ENCODE measurements at places on chromosomes 2 and 18.
A peak's percentile ranks its signal among the peaks of the same experiment; 100 is the strongest.

DNA sequence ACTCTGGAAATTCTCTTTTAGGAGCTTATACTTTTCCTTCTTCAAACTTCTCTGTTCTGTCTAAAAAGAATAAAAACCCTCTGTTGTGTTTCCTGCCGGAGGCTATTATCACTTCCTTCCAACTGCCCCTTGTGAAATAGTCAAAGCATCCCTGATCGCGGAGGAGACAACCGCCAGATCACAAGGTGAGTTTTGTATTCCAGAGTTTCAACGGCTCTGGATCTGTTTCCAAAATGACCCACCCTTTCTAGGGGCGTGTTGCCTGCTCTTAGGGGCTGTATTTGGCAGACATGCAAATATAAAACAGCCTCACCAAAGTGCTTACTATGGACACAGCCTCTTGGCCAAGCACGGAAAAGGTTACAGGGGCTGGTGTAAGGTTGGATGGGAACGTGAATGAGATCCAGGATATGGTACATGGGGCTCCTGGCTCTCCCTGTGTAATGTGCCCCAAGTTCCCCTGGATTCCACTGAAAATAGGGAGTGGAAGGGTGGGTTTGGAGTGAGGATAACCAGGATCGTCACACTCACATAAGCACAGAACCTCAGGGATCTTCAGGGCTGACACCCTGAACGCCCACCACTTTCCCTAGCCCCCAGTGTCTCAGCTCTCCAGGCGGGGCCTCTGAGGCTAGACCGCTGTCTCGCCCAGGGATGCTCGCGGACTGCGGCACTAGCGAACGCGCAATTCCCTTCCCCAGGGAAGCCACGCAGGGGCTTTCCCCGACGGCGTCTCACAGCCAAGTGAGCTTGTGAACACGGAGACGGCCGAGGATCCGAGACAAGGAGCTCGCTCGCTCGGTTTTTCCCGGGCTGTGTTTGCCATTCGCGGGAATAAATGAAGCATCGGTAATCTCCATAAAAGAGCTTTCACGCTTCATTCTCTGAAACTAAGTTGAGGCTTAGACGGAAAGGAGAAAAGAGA is 14.4 kb downstream of the EN1 start:
- no peak for DNase-seq

GRCh38 chr2:209648714-209649113 is 122.9 kb upstream of the UNC80 start:
- no peak for DNase-seq

- DNase-seq: no peak
Observed at GRCh38 chr18:61556862-61557261, 223.6 kb downstream of the CDH20 start.

DNA sequence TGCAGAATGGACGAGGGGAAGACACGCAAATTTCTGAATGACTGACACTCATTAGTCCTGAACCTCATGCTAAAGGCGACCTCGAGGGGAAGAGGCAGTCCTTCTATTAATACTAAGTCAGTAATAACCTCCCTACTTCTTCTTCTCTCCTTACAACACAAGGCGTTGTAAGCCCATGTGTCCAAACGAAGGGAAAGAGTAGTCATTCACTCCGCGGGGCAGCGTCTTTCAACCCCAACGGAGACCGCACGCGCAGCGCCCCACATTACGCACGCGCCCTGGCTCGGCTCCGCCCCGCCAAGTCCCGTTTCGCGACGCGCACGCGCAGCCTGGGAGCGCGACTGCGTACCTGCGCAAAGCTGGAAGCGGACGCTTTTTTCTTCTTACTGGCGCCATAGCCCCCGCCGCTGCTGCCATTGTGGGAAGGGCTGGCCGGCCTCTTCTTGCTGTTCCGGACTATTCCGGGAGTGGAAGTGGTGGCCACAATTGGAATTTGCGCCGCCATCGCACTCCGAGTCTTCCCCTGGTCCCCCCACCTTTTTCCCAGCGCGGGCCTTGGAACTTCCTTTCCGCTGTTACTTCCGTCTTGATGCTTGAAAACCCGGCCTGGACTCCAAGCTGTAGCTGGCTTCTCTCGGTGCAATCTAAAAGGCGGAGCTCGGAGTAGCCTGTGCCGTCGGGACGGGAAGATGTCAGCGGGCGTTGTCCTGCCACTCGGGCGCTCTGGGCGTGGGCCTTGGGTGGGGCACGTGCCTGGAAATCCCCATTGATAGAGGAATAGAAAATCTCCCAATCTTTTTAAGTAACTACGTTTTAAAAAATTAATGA is at the start of gene INO80C:
Gene INO80C, minus strand, starts transcription at position 591 of the 828 bp plus-strand sequence. Its CDS starts 86 bp downstream, at position 505.
- peak; percentile 85 for DNase-seq

- no peak for DNase-seq
Observed at GRCh38 chr2:238478216-238478615, 51.5 kb downstream of the ASB1 start.

DNA sequence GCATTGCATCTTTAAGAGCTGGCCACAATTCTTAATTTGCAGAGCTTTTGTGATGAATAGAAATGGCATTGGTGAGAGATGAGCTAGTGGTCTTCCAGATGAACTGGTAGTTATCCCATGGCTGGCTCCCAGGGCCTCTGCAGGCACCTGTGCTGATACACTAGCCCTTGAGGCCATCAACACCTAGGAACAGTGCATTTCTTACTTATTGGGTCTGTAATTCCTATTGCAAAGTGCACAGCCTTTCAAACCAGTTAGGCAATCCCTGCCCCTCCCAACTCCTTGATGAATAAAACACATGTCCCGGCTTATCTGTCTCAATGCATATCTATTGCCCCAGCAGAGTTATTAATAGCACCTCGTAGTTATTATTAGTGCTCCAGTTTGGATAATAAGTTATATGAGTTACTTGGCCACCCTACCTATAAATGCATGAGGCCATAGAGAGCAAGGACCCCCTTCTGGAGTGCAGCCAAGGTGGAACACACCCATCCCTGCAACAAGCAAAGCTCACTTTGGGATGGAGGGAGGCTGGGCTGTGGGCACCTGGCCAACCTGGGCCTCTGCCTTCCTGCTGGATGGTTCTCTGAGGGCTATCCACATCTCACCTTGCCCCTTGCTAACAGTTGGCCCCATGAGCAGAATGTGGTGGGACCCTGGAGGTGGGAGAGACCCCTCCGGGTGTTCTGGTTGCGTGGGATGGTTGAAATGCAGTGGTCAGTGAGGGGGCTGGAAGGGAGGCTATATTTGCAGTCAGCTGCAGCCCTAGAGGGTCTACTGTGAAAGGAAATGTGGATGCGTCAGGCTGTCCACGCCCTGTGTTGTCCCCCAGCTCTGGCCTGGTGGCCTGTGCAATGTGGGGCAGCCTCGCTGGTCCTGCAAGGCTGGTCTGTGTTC is 455.9 kb upstream of the HS6ST1 start:
- no peak for DNase-seq

DNA sequence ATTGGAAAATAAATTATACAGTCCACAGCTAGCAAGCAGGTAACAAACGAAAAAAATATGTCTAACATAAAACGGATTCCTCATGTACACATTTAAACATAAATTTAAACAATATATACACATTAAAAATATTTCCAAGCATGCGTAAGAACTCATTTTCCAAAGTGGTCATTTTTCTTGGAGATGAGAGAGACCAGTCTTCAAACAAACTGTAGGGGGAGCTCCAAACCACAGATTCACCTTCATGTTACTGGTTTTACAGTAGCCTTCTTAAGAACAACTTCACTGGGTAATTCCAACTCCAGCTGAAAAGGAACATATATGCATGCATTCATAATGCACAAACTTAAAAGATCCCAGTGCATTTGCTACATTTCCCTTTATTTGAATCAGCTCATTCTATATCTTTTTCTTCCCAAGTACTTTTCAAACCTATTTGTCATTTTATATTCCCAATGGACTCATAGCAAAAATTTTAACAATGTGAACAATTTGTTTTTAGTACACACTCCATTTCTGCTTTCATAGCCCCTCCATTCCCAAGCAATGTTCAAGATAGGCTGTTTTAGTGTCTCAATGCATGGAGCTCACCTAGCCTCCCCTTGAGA is 4.7 kb upstream of the STAMBP start:
- DNase-seq: no peak

DNA sequence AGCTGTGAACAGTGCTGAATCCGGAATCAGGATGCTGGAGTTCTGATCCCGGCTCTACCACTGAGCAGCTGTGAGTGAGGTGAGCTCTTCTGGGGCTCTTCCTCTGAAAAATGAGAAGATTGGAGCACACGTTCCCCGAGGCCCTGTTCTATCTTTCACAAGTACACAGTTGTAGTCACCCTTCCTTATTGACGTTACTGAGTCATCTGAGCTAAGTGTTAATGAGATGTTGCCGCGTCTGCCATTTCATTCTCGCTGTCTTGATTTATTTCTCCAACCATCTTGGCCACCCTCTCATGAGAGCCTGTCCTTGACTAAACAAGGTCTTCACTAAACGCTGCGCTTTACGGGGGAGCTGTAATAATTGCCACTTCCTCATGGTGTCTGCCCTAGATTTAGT is 31.9 kb upstream of the EFR3B start:
- no peak for DNase-seq

- DNase-seq: no peak
Observed at GRCh38 chr2:13057671-13058070, 340.9 kb downstream of the TRIB2 start.

DNA sequence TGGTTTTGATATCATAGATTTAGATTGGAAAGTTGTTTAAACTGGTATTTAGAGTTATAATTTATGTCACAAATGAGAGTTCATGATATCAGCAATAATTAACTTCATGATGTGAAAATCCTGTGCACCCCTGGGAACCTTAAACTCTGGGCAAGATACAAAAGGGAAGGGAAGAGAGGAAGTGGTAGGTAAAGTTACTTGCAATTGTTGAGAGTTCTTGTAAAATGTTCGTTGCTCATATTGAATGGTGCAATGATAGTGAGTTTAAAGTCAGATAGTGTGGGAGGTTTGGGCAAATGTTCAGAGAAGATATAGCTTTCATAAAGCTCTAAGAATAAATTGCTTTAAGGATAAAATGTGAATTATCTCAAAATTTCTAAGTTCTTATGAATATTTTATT is 75.4 kb downstream of the SP110 start:
- no peak for DNase-seq

DNA sequence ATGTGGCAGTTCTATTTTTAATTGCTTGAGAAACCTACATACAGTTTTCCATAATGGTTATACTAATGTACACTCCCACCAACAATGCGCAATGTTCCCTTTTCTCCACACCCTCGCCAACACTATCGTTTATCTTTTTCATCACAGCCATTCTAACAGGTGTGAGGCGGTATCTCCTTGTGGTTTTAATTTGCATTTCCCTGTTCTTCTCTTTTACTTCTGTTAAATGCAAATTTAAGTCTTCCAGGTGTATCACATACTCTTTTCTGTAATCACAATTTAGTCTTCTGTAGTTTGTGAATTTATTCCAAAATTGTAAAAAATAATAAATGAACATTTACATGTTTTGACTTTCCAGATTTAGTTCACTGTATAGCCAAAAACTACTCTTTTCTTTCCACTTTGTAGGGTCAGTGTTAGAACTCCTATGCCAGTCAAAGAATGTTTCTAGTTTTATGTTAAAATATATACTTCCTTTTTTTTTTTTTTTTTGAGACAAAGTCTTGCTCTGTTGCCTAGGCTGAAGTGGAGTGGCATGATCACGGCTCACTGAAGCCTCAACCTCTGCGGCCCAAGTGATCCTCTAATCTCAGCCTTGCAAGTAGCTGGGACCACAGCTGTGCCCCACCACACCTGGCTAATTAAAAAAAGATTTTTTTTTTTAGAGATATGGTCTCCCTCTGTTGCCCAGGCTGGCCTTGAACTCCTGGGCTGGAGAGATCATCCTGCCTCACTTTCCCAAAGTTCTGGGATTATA is 15.4 kb upstream of the ACYP2 start:
- DNase-seq: no peak

GRCh38 chr2:8258406-8258805 is 423.4 kb upstream of the ID2 start:
- no peak for DNase-seq

GRCh38 chr2:64260093-64260803 is 116.0 kb upstream of the PELI1 start:
- no peak for DNase-seq

DNA sequence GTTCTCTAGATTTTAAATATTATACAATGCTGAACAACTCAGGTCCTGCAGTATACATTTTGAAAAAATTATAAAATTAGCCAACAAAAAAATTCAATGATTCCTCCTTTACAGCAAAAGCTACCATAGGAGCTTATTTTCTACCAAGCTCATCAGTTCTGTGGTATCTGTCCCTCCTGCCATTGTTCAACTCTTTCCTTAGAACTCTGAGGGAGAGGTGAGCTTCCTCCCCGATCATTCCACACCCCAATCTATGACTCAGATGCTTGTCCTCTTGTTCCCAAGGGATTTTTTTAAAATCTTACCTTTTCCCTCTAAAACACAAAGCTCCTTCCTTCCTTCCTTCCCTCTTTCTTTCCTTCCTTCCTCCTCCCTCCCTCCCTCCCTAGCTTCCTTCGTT is 13.5 kb downstream of the DPP4 start:
- DNase-seq: no peak

GRCh38 chr2:36707050-36707449 is 10.5 kb downstream of the VIT start:
- no peak for DNase-seq

- no peak for DNase-seq
Observed at GRCh38 chr18:4454537-4455112, 482 bp downstream of the DLGAP1 start.

DNA sequence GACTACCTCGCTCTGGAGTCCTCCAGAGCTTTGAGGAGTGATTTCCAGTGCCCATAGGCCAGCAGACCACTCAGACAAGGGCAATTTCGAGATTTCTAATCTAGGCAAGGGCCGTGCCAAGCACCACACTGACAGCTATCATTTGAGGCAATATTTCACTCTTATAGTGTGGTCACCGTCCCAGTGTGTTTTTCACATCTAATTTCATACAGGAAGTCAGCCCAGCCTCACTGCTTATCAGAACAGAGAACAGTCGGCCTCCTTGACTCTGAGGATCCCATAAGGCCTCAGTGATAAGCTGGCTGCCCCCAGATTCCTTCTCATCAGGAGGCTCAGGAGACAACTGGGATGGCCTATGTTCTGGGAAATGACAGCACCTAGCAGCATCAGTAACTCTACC is 581 bp downstream of the CAPN14 start:
- DNase-seq: no peak

DNA sequence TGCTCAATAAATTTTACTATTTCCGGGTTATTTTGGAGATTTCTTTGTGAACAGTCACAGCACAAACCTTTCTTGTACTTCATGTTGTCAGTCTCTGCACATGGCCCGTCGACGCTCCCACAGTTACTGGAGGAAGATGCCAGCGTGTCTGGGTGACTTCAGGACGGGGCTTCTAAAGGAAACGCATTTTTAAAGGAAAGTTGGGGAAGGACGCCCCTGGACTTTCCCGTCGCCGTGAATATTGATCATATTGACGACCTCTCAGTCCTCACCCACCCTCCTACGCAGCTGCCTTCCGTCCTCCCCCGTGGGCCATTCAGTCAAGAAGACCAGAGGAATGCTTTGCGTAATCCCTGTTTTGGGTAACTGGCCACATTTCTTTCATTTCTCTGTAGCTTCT is 71.1 kb upstream of the SNTG2 start:
- no peak for DNase-seq

Measured in central memory CD8-positive, alpha-beta T cell (primary cell).